T-helper 2 cell treated with Interferon-gamma antibody and Interleukin-4, amounts not matched to agents 5 μg/mL and 100 μg/mL, for 36 hours (primary cell): ENCODE measurements at places on chromosomes 7 and 10.

- DNase-seq: peak; percentile 8
Measured at GRCh38 chr10:11742009-11742778, at the start of gene ECHDC3. ECHDC3 (plus strand) TSS chr10:11742382; CDS start chr10:11742577, 195 bp downstream.

DNA sequence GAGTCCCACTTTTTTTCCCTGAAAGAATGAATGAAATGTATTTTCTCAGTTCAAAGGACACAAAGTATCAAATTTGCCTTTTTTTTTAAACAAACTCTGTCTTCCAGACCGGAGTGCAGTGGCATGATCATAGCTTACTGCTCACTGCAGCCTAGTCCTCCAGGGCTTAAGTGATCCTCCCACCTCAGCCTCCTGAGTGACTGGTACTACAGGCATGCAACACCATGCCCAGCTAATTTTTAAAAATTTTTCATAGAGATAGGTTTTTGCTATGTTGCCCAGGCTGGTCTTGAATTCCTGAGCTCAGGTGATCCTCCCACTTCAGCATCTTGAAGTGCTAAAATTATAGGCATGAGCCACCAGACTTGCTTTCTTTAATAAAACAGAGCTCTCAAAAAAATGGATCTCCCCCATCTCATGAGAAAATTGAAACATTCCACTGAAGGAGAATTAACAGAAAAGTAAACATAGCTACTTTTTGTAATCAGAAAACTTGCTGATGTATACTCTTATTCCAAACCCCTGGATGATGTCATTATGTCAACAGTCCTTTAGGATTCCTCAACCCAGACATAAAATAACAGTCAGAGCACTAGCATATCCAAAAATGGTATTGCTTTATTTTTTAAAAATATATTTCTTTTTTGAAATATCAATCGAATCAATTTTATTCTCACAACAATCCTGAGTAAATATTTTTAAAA is 12.3 kb upstream of the TRDMT1 start:
- no peak for DNase-seq

GRCh38 chr7:111226800-111227199 is 135.9 kb downstream of the LRRN3 start:
- no peak for DNase-seq

DNA sequence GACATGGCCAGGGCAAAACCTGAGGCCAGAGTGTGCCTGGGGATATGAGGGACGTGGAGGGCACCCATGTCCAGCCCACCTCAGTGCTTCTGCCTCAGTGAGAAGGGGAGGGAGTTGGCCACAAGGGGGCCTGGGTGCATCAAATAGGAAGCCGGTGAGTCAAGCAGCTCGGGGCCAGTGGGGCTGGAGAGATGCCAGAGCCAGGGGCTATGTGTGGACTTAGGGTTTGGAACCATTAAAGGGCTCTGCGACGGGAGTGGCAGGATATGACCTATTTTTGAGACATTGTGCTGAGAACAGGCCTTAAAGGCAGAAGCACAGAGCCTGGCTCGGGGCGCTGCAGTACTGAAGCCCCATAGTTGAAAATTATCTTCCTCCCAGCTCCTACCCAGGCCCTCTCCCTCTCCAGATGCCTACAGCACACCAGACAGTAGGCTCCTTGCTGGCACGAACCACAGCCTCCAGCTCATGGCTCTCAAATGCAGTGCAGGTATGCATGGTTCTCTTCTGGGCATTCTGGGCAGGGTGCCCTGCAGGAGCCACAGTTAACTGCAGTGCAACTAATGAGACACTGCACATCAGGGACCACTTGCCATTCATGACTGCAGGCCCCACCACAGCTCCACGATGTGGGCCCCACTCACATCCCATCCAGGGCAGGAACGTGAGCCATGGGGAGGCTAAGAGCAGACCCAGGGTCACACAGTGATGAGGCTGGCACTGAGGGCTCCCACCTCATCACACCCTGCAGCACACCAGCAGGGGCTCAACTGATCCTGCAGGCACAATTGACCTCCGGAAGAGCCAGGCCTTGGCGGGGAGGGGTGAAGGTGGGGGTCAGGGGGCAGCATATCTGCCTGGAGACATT is 7.2 kb upstream of the PGAM2 start:
- no peak for DNase-seq

GRCh38 chr10:53115660-53116059 is 343.1 kb upstream of the MBL2 start:
- no peak for DNase-seq

DNA sequence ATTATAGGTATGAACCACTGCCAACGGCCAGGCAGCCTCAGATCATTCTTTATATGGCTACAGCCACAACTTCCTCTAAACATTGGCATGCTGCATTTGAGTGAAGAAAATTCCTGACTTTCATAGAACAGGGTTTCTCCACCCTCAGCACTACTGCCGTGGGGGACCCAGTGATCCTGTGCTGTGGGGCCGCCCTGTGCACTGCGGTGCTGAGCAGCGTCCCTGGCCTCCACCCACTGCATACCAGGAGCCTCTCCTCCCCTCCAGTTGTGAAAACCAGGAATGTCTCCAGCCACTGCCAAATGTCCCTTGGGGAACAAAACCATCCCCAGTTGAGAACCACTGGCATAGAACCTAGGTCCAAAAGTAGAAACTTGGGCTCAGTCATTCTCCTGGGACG is 15.8 kb downstream of the CNPY1 start:
- no peak for DNase-seq
